ENCODE measurements at places on chromosomes 7 and 10. TPM values are rescaled to one million over a fixed set of nuclear protein-coding genes. Genes with fewer than 3 reads are reported as not detected.

PHKG1 gene
- total RNA-seq, result 0.72 TPM

GIMAP7 gene
- 47.0 TPM for total RNA-seq

DEPP1 gene
- total RNA-seq, result 160 TPM

NME8 gene
- total RNA-seq, result 2.1 TPM

CTNNA3 gene
- total RNA-seq, result 0.67 TPM

ESYT2 gene
- total RNA-seq, result 63.1 TPM

WDFY4 gene
- total RNA-seq, result 26.5 TPM

AKAP9 gene
- total RNA-seq, result 85.3 TPM

UCN3 gene
- 1.2 TPM for total RNA-seq

FGFBP3 gene
- total RNA-seq, result 0.81 TPM

IDI1 gene
- 68.5 TPM for total RNA-seq

DNA sequence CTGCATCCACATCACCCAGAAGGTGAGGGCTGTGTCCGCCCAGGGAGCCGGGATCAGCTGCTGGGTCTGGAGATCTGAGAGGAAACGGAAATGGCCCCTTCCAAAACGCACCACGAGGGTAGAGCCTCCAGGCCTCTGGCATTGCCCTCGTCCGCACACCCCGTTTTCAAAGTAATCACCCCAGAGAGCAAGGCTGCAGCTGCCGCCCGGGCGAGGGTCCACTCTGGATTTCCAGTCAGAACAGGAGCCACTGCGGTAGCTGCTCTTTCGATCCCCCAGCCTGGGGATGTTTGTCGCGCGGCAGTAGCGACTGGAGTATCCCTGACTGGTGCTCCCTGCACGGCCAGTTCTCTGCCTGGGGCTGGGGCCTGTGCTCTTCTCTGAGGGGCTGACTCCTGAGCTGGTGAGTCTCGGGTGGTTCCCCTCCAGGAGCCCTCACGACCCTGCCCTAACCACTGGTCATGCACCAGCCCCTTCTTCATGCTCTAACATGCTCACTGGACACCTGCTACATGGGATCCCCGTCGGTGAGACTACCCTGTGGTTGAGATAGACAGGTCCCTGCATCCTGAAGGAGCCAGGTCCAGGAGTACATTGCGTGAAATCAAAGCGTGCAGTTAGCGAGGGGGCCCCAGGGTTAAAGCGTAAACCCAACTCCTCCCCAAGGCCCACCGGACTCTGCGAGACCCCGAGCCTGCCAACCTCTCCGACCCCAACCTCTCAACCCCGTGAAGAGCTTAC, 99.2 kb downstream of the FOXL3 start:
- H3K27me3 ChIP-seq, result no peaks in the 10 kb centered on the region
- no peaks in the 10 kb centered on the region for H3K36me3 ChIP-seq
- no peaks in the 10 kb centered on the region for H3K4me1 ChIP-seq
- H3K27ac ChIP-seq, result no peak overlapping the region
- peak; percentile 52 for DNase-seq

GRCh38 chr7:144834641-144835144, 1.2 kb downstream of the TPK1 start:
- H3K27me3 ChIP-seq, result no peaks in the 10 kb centered on the region
- peak overlapping the region; percentile 97 for H3K27ac ChIP-seq
- H3K4me1 ChIP-seq, result peaks cover 13% of the 10 kb centered on the region
- H3K4me3 ChIP-seq, result peak overlapping the region; percentile 81

DNA sequence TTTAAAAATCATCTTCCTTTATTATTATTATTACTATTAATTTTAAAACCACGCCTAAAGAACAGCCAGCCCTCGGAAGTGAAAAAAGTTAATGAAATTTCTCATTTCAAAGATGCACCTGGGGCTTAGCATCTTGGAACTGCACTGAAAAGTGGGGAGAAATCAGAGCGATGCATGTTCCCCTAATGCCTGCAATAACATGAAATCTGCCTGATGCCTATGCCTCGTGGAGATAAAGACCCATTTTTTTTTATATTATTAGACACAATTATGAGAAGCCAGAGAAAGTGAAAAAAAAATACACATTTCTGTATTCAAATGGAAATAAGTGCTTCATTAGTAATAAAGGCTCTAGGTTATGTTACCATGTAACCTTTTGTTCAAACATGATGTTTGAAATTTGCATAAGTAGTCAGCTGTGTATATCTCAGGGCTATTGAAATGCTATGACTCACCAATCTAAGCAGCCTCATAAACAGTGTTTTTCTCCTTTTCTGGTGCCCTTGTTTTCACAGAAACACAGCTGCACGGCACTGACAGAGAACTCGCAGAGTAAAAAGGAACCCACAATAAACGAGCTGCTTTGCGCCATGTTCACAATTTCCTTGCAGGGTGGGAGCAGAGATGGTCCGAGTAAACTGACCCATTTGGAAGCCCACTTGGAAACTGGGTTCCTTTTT, 175.8 kb upstream of the PRKCQ start:
- H3K36me3 ChIP-seq, result no peaks in the 10 kb centered on the region
- H3K27ac ChIP-seq, result no peak overlapping the region
- no peak for DNase-seq
- H3K27me3 ChIP-seq, result no peaks in the 10 kb centered on the region

- H3K4me1 ChIP-seq, result peaks cover 6% of the 10 kb centered on the region
- no peaks in the 10 kb centered on the region for H3K36me3 ChIP-seq
- no peaks in the 10 kb centered on the region for H3K27me3 ChIP-seq
- peak; percentile 51 for DNase-seq
- no peak overlapping the region for H3K27ac ChIP-seq
These were observed 171.4 kb upstream of the PPP2R2D start for GRCh38 chr10:131729361-131729760.

DNA sequence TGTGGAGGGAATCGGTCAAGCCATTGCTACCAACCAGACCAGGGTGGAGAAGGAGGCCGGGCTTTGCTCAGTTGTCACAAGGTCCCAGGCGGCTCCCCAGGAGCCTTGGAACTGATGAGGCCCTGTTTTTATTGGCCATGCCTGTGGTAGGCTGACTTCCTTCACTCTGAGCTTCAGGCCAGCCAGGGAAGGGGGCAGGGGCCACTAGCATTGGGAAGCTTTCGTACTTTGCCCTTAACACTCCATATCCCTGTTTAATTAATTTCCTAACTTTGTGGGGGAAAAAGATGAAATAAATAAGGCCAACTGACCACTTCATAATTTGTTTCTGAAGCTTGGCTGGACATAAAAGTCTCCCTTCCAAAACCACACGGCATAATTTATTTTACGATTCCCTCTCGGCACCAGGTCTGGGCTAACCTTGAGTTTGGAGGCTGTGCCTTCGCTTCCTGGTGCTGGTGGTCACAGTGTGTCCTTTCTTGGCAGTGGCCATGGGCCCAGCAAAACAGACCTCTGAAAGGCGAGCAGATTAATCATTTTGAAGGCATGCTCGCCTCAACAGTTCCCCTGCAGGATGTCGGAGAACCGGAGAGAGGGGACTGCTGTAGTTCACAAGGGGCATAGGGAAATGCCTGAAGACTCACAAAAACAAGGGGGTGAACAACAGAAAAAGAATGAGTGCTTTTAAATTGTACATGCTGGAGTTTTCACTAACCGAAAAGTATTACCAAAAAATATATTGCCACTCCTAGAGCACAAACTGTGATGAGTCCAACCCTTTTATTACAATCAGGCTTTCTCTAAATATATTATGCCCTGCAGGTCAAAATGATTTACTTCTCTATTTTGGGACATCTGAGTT, 966.0 kb downstream of the LRMDA start:
- H3K4me1 ChIP-seq, result no peaks in the 10 kb centered on the region
- no peaks in the 10 kb centered on the region for H3K36me3 ChIP-seq
- DNase-seq, result no peak
- no peak overlapping the region for H3K27ac ChIP-seq
- H3K4me3 ChIP-seq, result no peak overlapping the region

GRCh38 chr7:129089521-129090212, 34.8 kb upstream of the TNPO3 start:
- H3K27ac ChIP-seq, result no peak overlapping the region
- no peaks in the 10 kb centered on the region for H3K4me1 ChIP-seq
- H3K36me3 ChIP-seq, result no peaks in the 10 kb centered on the region
- H3K4me3 ChIP-seq, result no peak overlapping the region
- peaks cover 9% of the 10 kb centered on the region for H3K27me3 ChIP-seq

GRCh38 chr10:122375679-122376160, 1.2 kb downstream of the PLEKHA1 start:
- H3K4me3 ChIP-seq, result peak overlapping the region; percentile 61
- peaks cover 6% of the 10 kb centered on the region for H3K4me1 ChIP-seq
- DNase-seq, result no peak
- no peaks in the 10 kb centered on the region for H3K36me3 ChIP-seq
- no peaks in the 10 kb centered on the region for H3K27me3 ChIP-seq

DNA sequence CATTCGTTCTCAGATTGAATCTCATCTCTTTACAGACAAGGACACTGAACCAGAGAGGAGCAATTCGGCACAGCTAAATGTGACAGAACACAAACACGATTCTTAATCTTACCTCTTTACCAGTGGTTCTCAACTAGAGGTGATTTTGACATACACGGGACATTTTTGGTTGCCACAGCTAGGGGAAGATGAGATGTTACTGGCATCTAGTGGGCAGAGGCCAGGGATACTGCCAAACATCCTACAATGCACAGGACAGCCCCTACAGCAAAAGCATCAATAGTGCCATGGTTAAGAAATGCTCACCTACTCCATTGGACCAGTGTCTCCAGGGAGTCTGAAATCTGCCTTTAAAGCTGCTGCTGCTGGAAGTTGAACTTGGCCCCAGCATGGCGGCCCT, 27.3 kb downstream of the PDE1C start:
- H3K4me1 ChIP-seq, result no peaks in the 10 kb centered on the region
- H3K36me3 ChIP-seq, result no peaks in the 10 kb centered on the region
- no peak overlapping the region for H3K4me3 ChIP-seq
- H3K27me3 ChIP-seq, result no peaks in the 10 kb centered on the region
- H3K27ac ChIP-seq, result no peak overlapping the region

GRCh38 chr10:97685395-97685958, 1.6 kb downstream of the AVPI1 start:
- H3K4me1 ChIP-seq, result peaks cover 59% of the 10 kb centered on the region
- no peaks in the 10 kb centered on the region for H3K36me3 ChIP-seq
- H3K27ac ChIP-seq, result peak overlapping the region; percentile 89
- H3K4me3 ChIP-seq, result peak overlapping the region; percentile 68
- H3K27me3 ChIP-seq, result no peaks in the 10 kb centered on the region

DNA sequence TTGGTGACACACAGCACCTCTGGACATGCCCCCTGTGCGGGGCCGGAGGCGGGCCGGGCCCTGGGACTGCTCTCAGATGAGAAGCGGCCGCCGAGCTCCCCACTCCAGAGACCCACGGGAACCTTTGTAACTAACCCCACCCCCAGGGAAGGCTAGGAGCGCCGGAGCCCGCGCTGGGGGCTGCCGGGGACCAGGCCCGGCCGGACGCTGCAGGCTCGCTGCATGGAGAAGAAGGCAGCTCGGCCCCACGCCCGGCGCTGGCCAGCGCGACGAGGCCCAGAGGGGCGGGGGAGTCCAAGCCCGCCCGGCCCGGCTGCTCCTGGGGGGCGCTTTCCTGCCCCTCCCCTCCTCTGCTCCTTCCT, 36.5 kb downstream of the AGAP3 start:
- H3K27ac ChIP-seq, result no peak overlapping the region
- peaks cover 81% of the 10 kb centered on the region for H3K36me3 ChIP-seq
- H3K4me1 ChIP-seq, result no peaks in the 10 kb centered on the region
- DNase-seq, result no peak
- no peak overlapping the region for H3K4me3 ChIP-seq

- no peaks in the 10 kb centered on the region for H3K36me3 ChIP-seq
- peaks cover 61% of the 10 kb centered on the region for H3K27me3 ChIP-seq
- DNase-seq, result no peak
These were observed 12.7 kb downstream of the EBF3 start for GRCh38 chr10:129951101-129951969.

DNA sequence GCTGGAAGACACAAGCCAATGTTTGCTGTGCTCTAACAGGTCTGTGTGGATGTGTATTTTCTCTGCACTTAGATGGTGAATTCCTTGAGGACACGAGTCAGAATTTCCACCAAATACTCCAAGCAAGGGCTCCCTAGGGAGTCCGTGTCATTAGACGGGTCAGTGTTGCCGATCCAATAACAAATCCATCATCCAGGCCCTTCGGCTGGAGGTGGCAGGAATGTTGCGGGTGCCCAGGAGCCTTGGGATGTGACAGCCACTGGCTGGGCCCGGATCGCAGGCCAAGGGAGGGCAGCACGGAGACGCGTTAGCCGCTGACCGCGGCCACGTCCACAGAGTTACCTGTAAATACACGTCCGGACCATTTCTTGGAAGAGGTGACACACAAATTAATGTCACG, 186.8 kb downstream of the WDR37 start:
- no peaks in the 10 kb centered on the region for H3K36me3 ChIP-seq
- H3K4me1 ChIP-seq, result no peaks in the 10 kb centered on the region
- DNase-seq, result no peak
- H3K27me3 ChIP-seq, result peaks cover 27% of the 10 kb centered on the region
- H3K4me3 ChIP-seq, result no peak overlapping the region
- H3K27ac ChIP-seq, result no peak overlapping the region

- H3K4me1 ChIP-seq, result peaks cover 7% of the 10 kb centered on the region
- H3K36me3 ChIP-seq, result no peaks in the 10 kb centered on the region
- no peak overlapping the region for H3K4me3 ChIP-seq
- H3K27me3 ChIP-seq, result peaks cover 18% of the 10 kb centered on the region
- H3K27ac ChIP-seq, result no peak overlapping the region
These were observed 1.8 kb upstream of the CHN2 start for GRCh38 chr7:29192811-29193210.

- H3K36me3 ChIP-seq, result no peaks in the 10 kb centered on the region
- H3K27me3 ChIP-seq, result no peaks in the 10 kb centered on the region
- no peak for DNase-seq
- no peak overlapping the region for H3K4me3 ChIP-seq
These were observed 4.2 kb downstream of the TMEM60 start for GRCh38 chr7:77794000-77794399.

DNA sequence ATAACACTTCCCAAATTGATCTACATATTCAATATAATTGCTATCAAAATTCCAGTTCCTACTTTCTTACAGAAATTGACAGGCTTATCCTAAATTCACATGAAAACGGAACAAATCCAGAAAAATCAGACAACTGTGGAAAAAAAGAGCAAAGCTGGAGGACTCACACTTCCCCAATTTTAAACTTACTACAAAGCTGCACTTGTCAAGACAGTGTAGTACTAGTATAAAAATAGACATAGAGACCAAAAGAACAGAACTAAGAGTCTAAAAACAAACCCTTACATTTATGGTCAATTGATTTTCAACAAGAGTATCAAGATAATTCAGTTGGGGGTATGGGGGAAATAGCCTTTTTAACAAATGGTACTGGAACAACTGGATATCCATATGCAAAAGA, 27.5 kb downstream of the LMBR1 start:
- no peak overlapping the region for H3K27ac ChIP-seq
- no peak for DNase-seq
- no peaks in the 10 kb centered on the region for H3K27me3 ChIP-seq
- H3K36me3 ChIP-seq, result no peaks in the 10 kb centered on the region
- H3K4me1 ChIP-seq, result no peaks in the 10 kb centered on the region

All from upper lobe of right lung (tissue), 1 donor.